ENCODE measurements at places on chromosomes 4 and X.

- no peak for DNase-seq
Measured at GRCh38 chrX:66915893-66916292, 277.0 kb upstream of the EDA2R start.

- DNase-seq, result no peak
Measured at GRCh38 chr4:170336238-170336775, 246.6 kb upstream of the AADAT start.

- DNase-seq, result no peak
Measured at GRCh38 chr4:133146574-133147241, 2.4 kb upstream of the PCDH10 start.

GRCh38 chr4:17701882-17702281 is 79.5 kb downstream of the FAM184B start:
- DNase-seq, result no peak

DNA sequence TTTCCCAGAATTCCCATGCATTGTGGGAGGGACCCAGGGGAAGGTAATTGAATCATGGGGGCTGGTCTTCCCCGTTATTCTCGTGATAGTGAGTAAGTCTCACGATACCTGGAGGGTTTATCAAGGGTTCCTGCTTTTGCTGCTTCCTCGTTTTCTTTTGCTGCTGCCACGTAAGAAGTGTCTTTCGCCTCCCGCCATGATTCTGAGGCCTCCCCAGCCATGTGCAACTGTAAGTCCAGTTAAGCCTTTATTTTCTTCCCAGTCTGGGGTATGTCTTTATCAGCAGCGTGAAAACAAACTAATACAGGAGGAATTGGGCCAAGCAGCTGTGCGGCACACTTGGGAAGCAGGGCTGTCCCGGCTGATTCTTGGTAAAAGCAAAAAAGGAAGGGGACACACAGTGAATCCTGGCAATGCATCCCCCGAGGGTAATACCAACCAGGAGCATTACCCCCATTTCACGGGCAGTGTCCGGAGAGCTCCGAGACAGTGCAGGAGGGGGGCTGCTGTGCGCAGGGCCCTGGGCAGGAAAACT is 185.7 kb downstream of the AFAP1 start:
- DNase-seq, result no peak

DNA sequence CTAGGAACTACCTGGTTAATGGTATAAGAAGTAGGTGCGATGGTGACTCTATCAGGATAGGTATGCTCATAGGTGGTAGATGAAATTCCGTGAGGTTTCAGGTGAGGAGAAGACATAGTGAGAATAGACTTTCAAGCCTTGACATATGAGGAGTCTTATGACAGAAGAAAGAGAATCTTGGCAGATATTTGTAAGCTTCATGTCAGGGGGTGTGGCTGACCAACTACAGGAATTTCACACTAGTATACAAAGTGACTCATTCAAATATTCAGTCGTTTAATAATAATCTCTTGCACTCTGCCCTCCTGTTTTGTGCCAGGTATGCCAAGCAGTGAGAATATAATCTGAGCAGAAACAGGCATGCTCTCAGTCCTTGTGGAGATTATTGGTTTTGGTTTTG is 22.8 kb downstream of the PACRGL start:
- no peak for DNase-seq

DNA sequence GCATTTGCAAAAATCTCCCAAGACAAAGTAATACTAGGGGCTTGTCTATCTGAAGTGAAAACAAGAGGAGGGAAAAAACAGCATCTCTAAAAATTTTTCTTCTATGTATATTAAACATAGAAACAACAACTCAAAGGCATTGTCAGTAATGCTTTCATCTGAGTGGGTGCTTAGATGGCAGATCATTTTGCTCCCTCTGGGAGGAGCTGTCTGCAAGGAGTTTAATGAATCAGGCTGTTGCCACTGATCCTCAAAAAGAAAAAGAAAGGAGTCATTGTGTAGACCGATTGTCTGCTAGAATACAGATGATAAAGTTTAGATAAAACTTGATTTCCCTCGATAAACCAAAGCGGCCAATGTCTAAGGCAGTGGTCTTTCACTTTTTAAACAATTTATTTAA is 49.7 kb upstream of the KLHL8 start:
- peak; percentile 12 for DNase-seq

- DNase-seq, result no peak
Measured at GRCh38 chrX:120797188-120797851, 78.3 kb downstream of the CT47B1 start.

DNA sequence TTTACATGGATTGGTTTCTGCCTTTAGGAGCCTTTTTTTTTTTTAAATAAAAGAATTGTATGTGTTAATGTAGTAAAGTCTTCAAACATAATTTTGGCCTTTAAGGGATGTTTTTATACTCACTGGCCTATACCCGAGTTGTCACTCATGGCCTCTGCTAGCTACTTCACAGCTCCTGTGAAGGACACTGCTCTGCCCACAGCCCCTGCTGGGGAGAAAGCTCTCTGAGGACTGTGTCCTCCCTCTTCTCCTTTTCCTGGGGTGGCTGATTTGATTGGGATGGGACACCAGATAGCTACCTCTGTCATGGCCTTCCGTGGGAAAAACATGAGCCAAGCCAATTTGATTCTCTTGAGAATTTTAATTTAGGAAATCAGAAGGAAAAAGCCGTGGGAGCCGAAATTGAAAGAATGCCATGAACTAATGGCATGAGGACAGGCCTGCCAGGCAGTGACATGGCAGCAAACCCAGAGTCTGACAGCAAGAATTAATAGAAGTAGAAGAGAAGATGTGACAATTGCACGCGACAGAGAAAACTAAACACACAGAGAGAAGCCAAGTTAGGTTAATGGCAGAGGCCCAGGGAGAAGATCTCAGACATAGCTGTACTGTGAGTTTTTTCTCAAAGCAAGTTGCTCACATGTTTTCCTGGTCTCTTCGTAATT is 81.4 kb downstream of the ARHGAP10 start:
- no peak for DNase-seq

GRCh38 chr4:80183250-80184052 is 13.9 kb upstream of the PRDM8 start:
- no peak for DNase-seq

DNA sequence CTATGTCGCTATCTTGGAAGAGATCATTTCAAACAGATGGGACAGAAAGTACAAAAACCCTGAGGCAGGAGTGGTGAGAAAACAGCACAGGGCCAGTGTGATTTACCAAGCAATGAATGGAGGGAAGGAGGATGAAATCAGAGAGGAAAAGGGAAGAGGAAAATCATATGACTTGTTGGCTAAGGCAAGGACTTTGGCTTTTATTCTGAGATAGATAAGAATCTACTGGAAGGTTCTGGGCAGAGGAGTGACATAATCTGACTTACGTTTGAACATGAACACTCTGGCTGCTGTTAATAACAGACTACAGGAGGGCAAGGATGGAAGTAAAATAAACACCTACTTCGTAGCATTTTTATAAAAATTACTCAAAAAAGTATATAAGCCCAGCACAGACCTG is 207.8 kb upstream of the SLC7A11 start:
- no peak for DNase-seq

- peak; percentile 53 for DNase-seq
Measured at GRCh38 chr4:140858897-140859296, 102.7 kb upstream of the TBC1D9 start.

DNA sequence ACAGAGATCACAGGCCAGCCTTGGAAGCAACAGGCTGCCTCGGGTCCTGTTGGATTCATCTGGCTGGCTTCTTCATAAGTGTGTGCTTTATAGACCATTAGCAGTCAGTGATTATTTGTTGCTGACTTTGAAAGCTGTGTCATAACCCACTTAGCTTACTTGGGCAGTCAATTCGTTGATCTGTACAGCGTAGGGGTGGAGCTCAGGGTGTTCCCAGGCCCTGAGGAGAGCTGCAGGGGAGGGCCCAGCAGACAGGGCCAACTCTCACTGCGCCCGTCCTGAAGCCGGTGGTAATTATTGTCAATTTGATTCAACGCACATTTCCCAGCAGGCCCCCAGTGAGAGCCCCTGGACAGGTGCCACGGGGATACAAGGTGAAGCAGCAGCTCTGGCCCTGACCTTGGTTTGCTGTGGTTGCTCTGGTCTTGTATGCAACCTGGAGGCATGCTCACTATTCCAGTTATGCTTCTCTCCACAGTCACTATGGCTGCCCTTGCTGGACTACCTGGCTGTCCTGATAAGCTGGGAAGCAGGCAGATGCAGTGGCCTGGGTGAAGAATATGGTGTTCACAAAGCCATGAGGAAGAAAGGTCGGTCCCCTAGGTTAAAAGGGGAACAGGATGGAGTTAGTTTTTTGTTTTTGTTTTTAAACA is 40.1 kb upstream of the HMGB3 start:
- no peak for DNase-seq

- no peak for DNase-seq
Measured at GRCh38 chr4:40299126-40299525, 36.0 kb upstream of the CHRNA9 start.

GRCh38 chr4:163331629-163332376 is 593 bp downstream of the NPY1R start:
- no peak for DNase-seq

DNA sequence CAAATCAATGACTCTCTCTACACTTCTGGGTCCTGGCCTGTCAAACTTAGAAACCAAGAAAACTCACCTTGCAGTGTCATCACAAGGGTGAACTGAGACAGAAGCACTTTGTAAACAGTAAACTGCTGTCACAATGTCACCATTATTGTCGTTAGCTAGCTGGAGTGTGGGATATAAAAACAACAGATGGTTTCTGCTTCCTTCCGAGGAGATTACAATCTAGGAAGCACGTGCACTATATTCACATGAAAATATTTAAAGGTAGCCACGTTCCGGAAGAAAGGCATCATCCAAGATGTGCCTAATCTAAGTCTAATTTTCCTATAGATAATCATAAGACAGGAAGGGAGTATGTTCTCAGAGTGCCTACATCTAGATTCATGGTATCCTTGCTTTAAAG is 64.7 kb upstream of the ACSL1 start:
- DNase-seq, result no peak

DNA sequence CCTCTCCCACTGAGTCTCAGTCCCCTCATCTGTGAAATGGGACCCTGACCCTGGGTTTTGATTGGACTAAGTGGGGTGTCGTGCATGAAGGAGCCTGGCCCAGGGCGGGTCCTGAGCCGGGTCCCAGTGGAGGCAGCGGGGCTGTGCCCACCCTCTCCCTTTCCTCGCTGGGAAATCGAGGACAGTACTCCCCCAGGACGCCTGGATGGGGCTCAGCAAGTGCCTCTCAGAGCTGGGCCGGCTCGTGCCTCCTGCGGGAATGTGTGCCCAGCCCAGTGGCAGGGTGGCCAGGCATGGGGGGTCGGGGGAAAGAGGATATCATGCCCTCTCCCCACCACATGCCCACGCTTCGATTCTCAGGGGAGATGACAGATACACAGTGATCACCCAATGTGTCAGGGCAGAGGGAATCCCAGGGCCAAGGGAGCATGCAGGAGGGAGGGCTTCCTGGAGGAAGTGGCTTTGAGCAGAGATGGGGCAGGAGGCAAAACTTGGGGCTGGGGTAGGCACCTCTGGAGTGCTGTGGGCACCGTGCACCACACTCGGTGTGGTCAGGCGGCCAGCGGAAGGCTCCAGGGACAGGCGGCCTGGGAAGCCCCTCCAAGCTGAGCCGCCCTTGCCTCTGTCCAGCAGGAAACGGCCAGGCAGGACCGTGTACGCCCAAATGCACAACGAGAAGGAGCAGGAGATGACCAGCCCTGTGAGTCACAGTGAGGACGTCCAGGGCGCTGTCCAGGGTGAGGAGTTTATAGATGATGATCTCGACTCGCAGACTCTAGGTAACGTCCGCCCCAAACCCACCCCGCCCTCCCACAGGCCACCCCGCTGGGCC is 203.0 kb downstream of the AFAP1 start:
- DNase-seq, result no peak

DNA sequence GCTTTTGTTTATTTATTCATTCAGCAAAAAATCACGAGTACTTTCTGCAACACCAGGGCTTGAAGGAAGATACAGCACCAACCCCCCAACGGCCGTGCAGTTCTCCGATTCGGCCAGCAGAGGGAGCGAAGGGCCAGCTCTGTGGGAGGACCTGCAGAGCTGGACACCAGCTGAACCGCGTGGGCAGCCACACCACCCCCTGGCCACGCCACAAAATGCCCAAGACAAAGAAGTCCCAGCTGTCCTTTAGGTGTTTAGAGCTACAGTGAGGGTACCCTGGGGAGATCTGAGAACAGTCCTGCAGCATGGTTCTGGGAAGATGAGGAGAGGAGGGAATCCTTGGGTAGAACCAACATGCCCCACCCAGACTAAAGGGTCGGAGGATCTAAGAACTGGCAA is 83.1 kb downstream of the RELL1 start:
- peak; percentile 43 for DNase-seq

DNA sequence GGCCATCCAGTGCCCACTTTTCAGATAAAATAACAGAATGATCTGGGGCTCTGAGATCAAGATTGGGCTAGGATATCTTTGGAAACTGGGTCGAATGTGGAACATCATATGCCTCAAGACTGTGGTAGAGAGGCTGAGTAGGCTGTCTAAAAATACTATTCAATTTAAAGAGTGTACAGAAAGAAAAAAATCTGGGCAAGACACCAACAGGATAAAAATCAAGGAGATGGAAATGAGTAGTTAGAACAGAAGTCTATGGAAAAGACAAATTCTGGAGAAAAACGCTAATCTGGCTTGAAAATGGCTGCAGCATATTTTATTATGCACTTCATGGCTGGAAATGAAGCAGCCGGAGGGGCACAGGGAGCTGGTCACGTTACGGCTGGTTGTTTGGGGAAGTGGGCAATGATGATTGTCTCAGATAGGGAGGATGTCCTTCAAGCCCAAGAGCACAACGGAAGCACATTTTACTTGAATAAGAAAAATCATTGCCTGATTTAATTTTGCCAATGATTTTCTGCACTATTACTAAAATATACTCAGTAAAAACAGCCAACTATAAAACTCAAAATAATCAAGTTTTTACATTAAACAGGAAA is 27.1 kb upstream of the MAPK10 start:
- DNase-seq, result no peak

DNA sequence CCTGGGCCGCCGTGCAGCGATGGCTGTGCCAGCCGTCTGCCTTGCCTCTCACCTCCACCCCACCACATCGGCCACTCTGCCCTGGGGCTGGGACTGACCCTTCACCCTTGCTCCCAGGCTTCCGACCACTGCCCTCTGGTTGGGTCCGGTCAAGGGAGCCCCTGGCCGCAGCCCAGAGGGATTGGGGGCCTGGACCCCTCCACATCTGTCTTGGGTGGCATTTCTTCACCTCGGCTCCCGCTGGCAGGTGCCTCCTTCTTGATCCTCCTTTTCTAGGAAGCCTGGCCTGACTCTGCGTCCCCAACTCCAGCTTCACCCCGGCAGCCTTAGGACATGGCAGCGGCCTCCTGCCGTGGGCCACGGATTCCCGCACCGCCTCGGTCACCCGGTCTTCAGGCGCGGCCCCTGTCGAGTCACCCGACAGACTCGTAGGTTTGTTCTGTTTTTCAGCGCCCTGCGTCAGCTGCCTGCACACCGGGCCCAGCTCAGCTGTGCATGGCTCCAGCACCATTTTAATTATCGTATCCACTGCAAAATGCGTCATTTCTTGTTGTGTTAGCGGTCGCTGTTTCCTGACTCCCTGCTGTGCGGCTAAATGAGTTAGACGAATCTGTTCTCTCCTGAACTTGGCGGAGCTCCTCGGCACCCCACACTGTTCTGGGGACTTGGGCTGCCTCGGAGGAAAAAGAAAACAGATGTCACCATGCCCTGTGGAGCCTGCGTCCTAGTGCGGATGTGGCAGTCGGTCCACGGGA is 124.0 kb downstream of the FAM53A start:
- peak; percentile 35 for DNase-seq

All from astrocyte of the cerebellum (primary cell).